ENCODE measurements at places on chromosomes 2 and 18.

GRCh38 chr2:237715459-237715947 lies 83.1 kb upstream of the RBM44 start:
- DNase-seq: no peak

DNA sequence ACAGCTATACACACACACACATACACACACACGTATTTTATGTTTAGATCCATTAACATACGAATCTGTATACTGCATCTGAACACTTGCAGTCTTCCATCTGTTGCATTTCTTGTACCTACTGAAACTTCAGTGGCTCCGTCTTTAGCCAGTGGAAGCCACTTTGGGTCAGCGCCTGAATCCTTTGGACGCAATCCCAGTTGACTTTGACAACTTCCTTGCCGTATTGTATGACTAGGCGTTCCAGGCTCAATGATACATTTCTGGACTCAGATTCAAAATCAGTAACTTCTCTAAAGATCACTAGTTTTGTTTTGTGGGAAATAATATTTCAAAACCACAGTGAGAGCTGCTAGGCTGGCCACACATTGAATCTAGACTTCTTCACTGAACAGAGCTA lies 101.5 kb upstream of the GPC1 start:
- DNase-seq: no peak

DNA sequence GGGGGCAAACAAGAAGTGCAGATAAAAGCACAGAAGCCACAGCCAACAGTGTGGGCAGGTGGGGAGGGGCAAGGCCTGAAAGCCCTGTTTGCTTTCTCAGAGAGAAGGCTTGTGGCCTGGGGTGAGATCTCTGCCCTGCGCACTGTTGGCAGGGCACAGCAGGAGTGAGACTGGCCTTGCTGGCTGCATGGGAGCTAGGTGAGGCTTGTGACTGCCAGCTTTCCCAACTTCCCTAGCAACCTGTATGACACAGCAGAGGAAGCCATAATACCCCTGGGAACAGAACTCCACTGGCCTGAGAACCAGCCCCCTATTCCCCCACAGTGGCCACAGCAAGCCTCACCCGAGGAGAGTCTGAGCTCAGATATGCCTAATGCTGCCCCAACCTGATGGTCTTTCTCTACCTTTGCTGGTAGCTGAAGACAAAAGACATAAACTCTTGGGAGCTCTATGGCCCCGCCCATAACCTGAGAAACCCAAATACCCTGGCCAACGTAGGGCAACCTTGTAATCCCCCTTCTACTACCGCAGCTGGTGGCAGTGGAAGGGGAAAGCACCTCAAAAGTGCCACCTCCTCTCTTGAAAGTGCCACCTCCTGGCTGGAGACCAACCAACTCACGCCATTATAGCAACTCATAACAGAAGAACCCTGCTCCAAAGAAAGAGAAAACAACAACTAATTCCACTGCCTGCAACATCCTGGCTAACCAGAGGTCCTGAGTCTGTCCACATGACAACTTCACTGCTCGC lies 44.4 kb downstream of the LCT start:
- peak; percentile 1 for DNase-seq

GRCh38 chr18:5890331-5891183 lies 4.8 kb downstream of the TMEM200C start:
- DNase-seq: peak; percentile 85

DNA sequence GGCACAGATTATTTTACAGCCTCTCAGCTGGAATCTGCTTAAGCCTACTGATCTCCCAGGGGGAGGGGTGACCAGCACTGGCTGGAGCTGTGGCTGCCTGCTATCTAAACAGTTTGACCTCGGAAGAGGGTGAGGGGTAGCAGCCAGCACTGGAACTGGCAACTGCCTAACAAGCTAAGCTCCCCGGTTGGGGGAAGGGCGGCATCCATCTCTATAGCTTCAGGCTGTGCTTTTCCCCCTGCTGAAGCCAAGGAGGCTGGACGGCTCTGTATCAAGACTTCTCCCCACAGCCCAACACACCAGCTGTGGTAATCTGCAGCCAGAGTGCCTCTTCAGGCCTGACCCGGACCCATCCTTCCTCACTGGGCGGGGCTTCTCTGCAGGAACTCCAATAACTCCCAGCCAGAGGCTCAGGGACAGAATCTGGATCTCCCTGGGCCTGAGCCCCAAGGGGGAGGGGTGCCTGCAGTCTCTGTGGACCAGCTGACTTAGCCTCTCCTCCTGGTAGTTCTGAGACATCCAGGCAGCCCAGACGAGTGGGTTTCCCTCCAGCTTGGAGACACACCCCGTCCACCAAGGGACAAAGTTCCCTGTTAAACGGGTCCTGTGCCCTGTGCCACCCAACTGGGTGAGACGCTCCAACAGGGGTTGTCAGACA lies 560.2 kb downstream of the LRP1B start:
- DNase-seq: peak; percentile 6

DNA sequence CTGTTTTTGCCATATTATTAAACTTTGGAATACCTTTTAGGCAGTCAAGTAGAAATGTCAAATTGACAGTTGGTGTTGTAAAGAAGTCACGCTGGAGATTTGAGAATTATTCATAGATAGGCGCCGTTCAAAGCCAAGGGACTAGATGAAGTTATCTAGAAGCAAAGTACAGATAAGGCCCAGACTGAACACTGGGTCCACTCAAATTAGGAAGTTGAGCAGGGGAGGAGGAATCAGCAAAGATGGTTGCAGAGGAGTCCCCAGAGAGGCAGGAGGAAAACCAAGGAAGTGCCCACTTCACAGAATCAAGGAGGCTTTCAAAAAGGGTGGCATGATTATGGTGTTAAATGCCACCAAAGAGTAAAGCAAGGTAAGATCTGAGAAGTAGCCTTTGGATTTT lies 9.6 kb upstream of the ALS2 start:
- no peak for DNase-seq

GRCh38 chr2:75336451-75336850 lies 137.1 kb upstream of the TACR1 start:
- DNase-seq: no peak
